Right atrium auricular region (tissue), 2 donors: ENCODE measurements at places on chromosomes 2 and 18.

DNA sequence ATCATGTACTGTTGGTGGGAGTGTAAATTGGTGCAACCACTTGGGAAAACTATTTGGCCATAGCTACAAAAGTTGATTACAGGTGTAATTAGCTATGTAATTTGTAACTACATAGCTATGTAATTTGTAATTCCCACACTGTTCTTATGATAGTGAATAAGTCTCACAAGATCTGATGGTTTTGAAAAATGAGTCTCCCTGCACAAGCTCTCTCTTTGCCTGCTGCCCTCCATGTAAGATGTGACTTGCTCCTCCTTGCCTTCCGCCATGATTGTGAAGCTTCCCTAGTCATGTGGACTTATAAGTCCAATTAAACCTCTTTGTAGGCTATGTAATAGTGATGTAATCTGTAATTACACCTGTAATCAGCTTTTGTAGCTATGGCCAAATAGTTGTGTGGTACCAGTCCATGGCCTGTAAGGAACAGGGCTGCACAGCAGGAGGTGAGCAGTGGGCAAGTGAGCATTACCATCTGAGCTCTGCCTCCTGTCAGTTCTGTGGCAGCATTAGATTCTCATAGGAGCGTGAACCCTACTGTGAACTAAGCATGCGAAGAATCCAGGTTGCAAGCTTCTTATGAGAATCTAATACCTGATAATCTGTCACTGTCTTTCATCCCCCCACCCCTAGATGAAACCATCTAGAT is 133.7 kb upstream of the COPS8 start:
- peak; percentile 21 for DNase-seq

DNA sequence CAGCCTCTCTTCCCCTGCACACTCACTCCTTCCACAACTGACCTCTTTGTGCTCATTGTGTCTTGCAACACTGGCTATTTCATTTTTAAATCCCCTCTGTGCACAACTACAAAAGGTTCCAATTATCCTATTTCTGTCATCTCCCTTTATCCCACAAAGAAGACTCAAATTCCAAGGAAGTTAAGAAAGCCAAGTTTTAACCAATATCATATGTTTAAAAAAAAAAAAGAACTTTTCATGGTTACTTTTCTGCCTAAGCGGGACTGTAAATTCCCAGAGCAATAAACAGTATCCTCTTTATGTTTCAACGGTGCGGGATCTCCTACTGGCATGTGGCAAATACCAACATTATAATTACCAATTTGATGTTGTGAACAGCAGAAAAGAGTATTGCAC is 83.8 kb downstream of the DOCK10 start:
- DNase-seq = no peak

GRCh38 chr2:174038462-174038861 is 73.3 kb upstream of the SP3 start:
- DNase-seq = no peak

DNA sequence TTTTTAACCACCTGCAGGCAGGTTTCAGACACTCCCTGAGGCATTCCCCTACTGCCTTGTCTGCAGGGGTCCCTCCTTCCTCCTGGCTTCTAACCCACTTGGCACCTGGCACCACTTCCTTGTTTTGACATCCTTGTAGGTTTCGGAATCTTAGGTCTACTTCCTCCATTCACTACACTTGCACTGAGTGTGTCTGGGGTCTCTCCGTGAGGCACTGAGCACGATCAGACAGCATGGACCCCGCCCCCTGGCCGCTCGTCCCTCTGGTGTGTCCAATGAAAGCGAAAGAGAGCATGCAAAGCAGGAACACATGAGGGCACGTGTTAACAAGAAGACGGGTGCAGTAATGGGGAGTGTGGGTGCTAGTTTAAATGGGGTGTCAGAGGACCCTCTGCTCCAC is 63.8 kb downstream of the HAUS1 start:
- DNase-seq = no peak

GRCh38 chr2:134120733-134121630 is 132.9 kb upstream of the MGAT5 start:
- no peak for DNase-seq

DNA sequence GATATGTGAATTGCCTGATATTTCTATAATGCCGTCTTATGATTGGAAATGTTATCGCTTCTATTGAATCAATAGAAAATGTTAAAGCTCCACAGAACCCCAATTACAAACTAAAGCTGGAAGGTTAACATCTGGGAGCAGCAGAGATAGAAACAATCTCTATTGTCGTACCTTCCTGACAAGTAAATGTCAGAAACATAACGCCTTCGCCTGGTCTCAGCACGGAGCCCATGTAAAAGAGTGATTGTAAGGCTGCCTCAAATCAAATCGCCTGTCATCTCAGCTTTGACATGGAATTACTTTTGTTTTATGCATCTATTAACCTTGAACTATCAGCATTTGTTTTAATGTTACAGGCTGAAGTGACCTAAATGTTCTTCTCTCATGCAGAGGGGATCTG is 885.9 kb upstream of the PIK3C3 start:
- no peak for DNase-seq

- no peak for DNase-seq
Measured at GRCh38 chr2:11203480-11203879, 48.2 kb downstream of the SLC66A3 start.

DNA sequence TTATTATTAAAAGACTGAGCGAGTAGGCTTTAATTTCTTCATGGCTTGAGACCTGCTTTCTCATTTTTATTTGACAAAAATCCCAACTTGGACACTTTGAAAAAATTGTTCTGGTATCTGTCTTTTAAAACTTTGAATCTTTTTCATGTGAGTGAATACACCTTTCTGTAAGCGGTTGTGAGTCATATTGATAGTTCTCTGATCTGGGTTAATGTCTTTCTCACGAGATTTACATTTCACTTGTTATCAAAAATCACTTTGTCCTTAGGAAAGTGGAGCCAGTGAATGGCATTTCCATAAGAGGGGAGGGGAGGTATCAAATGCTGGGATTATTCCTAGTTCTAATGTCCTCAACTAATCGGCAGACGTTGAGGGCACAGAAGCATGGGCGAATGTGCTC is 36.3 kb downstream of the ATP9B start:
- DNase-seq = no peak

DNA sequence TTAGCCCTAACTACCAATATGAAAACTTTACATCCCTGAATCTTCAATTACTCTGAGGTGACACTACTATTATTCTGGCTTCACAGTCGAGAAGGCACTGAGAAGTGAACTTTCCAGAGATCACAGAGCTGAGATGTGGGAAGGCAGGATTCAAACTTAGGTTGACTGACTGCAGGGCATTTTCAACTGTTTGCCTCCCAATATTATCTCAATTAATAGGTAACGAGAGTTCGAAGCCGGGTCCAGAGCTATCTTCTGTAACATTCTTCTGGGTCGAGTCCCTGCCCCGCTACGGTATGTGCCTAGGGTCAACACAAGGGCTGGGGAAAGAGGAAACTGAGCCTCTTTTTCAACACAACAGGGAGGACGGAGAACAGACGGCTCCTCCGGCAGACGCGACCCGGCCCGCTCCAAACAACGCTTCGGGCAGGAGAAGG is 740 bp downstream of the CHMP3 start:
- DNase-seq = no peak

- no peak for DNase-seq
Measured at GRCh38 chr2:233663911-233664310, 7.8 kb upstream of the UGT1A9 start.
